ENCODE measurements at places on chromosomes 13 and 19.
A peak's percentile ranks its signal among the peaks of the same experiment; 100 is the strongest.

DNA sequence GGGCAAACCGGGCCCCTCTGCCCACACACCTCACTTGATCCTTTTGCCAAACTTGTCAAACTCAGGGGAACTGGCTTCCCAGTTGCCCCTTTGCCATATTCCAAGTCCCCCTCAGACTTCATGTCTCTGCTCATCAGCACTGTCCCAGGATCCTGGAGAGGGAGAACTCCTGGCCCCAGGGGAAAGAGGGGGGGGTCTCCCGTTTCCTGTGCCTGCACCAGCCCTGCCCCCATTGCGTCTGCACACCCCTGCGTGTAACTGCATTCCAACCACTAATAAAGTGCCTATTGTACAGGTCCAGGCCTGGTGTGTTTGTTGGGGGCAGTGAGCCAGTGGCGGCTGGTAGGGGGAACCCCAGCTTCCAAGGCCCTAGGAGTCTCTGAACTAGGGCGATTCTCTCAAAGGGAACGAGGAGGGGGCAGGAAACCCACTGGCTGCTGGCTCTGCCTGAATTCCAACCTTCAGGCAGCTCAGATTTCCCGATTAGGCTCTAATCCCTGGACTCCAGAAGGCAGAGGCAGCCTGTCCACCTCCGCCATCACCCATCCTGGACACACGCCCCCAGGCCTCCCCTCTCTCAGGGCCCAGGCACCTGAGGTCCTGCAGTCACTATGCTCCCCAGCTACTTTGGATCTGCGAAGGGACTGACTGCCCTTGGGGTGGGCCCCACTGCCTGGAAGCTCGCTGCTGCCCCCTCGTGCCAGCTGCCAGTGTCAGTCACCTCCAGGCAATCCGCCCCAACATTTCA is 9.7 kb upstream of the ILF3 start:
- DNase-seq: peak; percentile 83

- peak; percentile 3 for DNase-seq
These were observed 388.9 kb upstream of the DACH1 start for GRCh38 chr13:72255908-72256307.

DNA sequence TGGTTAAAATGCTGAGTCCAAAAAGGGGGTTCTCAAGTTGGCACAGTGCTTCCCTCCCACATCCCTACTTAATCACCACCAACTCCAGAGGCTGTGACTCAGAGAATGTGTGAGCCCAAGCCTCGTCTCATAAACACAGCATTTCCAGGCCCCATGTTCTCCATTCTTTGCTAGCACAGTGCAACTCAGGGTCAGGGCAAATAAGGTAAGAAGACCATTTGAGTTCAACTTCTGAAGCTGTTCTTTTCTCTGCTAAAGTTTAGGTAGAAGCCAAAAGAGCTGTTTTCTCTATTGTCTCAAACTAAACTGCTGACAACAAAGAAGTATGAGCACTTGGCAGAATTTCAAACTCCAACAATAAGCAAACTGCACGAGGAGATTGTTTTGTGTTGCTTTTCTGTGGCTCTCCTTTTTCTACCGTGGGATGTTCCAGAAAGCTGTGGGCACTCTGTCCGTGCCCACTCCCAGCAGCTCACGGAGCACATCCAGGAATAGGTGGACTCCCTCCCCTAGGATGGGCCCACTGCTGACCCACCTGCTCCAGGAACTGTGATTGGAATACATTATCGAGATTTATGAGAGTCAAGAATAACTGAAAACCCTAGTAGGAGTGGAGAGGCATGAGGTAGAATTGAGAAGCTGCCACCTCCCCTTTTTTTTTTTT is 494.3 kb downstream of the COG6 start:
- peak; percentile 61 for DNase-seq

DNA sequence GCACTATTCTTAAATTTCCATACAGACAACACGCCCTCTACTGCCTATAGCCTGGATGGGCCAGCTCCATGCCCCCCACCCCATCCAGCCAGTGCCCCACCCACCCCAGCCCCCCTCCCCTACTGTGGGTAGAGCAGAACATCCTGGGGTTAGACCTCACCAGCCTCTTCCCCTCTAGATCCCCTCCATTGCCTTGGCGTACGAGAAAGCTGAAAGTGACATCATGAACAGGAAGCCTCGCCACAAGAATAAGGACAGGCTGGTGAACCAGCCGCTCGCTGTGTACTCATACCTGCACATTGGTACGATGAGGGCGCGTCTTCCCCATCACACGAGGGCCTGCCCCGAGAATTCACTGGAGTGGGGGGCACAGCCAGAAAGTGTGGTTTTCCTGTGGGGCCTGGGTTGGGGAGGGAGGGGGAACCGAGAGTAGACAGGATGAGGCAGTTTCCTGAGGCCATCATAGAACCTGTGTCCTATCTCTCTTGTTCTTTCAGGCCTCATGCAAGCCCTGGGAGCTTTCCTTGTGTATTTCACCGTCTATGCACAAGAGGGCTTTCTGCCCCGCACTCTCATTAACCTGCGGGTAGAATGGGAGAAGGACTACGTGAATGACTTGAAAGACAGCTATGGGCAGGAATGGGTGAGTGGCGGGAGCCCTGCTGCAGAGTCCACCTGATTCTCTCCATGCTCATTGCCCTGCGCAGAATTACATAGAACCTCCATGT is 29.1 kb downstream of the ATP12A start:
- DNase-seq: no peak

- peak; percentile 95 for DNase-seq
These were observed 6.9 kb downstream of the RAB8A start for GRCh38 chr19:16118489-16119033.

GRCh38 chr13:59487883-59488282 is 675.8 kb downstream of the DIAPH3 start:
- DNase-seq: no peak

DNA sequence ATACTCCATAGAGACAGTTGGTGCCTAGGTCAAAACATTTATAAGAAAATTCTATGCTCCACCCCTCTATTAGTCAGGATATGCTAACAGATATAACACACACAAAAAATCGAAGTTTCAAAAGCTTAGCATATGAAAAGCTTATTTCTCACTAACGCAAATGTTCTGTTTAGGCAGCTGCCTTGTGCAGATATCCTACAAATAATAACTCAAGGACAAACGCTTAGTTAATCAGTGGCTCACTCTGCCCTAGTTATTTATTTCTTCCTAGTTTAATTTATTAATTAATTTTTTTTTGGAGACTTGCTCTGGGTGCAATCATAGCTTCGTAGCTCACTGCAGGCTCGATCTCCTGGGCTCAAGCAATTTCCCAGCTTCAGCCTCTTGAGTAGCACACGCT is 259.7 kb upstream of the GPC6 start:
- no peak for DNase-seq

DNA sequence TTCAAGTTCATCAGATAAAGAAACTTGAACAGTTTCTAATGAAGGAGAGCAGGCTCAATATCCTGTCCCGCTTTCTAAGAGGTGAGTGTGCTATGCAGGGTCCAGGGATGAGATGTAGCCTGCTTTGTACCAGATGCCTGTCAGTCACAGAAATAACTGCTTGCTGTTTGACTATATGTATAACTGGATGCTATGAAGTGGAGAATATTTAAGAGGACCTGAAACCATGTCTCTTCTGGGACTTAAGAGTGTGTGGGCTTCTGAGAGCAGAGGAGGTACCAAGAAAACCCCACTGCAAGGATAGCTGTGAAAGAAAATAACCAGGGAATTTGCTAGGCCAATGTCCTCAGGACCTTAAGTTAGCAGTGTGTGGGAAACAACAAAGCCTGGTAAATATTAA is 246.3 kb upstream of the RFC3 start:
- no peak for DNase-seq

DNA sequence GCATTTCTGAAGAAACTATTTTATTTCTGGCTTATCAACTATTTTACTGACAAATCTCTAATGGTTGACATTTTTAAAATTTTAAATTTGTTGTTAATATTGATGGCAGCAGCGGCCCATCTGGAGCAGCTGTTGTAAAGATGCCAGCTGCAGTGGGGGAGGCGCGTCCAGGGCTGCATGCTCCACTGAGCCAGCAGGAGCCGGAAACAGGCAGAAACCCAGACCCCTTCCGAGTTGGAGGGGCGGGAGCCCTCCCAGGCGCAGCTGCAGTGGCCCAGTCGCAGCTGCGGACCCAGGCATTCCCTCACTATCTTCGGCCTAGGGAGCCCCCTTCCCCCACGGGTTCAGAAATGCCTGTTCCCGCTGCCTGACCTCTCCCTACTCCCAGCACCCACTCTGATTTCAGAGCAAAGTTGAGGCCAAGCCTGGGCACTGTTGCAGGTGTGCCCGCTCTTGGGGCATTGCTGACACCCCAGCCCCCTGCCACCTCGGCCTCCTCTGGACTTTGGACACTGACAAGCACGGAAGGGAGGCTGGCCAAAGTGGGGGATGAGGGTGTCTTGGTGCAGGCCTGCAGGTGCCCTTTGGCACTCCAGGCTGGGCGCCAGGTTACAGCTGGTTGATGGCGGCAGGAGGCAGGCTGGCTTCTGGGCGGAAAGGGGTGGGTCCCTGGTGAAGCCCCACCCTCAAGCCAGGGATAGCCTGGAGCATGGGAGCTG is 69.2 kb downstream of the PIBF1 start:
- DNase-seq: no peak

GRCh38 chr19:11257846-11258380 is 4.4 kb downstream of the DOCK6 start:
- DNase-seq: peak; percentile 31

- no peak for DNase-seq
These were observed 55.2 kb downstream of the CEBPG start for GRCh38 chr19:33428627-33429125.

GRCh38 chr13:36131222-36131930 is at the start of gene DCLK1:
Gene DCLK1 (minus strand): TSS chr13:36131382.
- DNase-seq: no peak

DNA sequence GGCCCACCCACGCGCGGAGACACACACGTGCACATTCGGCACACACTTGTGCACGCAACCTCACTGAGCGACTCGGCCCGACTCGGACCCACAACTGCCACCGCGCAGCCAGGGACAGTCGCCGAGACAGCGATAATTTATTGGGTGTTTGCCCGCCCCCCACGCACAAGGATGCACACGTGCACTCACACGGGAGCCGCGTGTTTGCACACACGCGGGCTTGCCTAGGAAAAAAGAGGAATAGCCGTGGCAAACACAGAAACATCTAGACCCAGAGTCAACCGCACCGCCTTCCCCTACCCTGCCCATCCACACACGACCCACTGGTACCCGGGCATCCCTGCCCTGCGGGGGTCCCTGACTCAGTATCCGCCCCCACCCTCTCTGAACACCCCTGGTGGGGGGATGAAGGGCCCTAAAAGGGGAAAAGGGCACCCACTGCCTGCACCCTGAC is 1.1 kb upstream of the SSBP4 start:
- DNase-seq: peak; percentile 42

GRCh38 chr13:45872566-45872965 is 21.0 kb upstream of the SIAH3 start:
- no peak for DNase-seq

DNA sequence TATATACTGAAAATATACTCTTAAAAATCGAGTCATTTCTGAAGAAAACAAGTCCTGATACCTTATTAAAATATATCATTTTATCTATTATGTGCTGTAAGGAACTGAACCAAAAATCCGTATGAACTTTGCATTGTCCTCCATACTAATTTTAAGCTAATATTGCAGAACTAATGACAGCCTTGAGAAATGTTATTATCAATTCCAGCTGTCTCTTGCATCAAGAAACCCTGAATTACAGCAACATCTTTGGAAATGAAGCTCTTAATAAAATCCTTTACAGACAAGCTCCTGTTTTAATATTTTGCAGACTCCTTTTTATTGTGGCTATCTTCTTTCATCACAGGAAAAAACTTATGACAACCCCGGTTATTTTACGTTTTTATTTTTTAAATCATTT is 1335.3 kb downstream of the EFNB2 start:
- no peak for DNase-seq

DNA sequence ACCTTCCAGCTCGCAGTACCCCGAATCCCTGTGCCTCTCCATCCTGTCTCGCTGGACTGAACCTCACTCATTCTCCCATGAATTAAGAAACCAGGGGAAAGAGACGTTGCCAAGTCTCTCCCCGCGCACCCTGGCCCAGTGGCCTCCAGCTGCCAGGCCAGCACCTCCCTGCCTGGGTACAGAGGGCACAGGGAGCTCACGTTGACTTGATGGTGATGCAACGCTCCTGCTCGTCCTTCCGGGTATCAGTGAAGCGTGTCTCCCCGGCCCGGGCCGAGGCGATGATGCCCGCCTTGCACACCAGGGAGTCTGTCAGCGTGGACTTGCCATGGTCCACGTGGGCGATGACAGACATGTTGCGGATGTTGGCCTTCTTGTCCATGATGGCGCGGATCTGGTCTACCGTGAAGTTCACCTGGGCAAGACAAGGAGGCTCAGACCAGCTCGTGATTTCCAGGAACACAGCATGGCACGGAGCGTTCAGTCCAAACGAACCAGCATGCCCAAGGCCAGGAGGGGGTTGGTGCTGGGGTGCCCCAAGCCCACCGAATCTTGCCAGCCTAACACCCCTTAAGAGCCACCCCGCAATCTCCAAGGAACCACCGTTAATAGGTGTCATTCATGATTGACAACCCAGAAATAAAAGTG is 1.2 kb downstream of the EEF2 start:
- peak; percentile 47 for DNase-seq

- DNase-seq: no peak
These were observed 418.2 kb downstream of the KLF12 start for GRCh38 chr13:73715911-73716510.

GRCh38 chr13:28355822-28356371 is 139.0 kb downstream of the FLT1 start:
- DNase-seq: no peak

DNA sequence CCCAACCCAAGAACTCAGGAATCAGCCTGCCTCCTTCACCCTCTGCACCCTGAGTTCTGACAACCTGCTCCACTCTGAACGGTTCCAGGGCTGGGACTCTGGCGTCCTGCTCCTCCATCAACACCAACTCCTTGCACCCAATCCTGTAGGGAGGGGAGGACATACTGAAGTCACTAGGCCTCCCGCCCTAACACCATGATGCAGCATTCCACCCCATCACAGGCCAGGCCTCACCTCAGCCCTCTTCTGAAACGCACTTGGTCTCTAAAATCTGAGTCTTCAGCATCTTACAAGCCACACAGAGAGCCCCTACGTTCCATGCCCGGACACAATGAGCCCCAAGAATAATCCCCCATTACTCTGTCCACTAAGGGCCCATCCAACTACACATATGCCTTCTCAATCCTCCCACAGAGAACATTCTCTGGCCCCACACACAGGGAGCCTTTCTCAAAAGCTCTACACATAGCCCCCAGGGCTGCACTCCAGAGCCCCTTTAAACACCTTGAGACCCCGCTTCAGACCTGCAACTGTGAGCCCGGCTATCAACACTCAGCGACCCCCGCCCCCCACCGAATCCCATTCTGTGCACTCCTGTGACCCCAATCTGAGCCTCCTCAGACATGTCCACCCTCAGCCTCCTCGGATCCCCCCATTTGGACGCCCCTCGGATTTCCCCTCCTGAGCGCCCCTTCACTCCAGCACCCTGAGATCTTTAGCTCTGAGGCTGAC is 567 bp downstream of the ALKBH6 start:
- DNase-seq: no peak

GRCh38 chr19:54817670-54818536 is 1.6 kb downstream of the KIR3DL1 start:
- DNase-seq: no peak
